ENCODE measurements at places on chromosomes 13 and 19.

DNA sequence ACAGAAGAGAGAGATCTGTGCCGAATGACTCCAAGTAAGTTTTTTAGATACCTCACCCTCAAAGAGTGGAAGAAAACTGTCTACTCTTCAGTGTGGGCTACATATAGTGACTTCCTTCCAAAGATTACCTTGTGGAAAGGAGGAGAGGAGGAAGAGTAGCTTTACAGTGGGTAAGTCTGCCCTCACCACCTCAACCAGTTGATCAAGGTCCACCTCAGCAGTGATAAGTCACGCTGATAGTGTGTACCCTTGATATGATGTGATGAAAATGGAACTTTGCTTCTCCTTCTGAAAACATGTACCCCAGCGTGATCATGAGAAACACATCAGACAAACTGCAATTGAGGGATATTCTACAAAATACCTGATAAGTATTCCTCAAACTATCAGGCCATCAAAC lies 20.6 kb downstream of the KLF5 start:
- DNase-seq: no peak

DNA sequence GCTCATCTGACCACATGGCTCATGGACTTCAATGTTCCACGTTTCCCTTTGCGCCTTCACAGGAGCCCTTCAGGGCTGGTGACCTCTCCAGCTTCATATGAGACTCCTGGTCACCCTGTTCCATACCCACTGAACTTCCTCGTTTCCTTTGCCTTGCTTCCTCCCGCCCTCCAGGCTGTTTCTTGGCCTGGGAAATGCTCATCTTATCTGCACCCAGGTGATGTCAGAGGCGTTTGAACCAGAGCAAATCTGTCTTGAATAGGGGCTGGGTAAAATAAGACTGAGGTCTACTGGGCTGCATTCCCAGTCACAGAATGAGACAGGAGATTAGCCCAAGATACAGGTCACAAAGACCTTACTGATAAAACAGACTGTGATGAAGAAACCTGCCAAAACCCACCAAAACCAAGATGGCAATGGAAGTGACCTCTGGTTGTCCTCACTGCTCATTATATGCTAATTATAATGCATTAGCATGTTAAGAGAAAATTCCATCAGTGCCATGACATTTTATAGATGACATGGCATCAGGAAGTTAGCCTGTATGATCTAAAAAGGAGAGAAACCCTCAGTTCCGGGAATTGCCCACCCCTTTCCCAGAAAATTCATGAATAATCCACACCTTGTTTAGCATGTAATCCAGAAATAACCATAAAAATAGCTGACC lies 102.7 kb downstream of the DCLK1 start:
- no peak for DNase-seq

GRCh38 chr13:48750588-48751383 lies 97.1 kb downstream of the CYSLTR2 start:
- DNase-seq: peak; percentile 44

DNA sequence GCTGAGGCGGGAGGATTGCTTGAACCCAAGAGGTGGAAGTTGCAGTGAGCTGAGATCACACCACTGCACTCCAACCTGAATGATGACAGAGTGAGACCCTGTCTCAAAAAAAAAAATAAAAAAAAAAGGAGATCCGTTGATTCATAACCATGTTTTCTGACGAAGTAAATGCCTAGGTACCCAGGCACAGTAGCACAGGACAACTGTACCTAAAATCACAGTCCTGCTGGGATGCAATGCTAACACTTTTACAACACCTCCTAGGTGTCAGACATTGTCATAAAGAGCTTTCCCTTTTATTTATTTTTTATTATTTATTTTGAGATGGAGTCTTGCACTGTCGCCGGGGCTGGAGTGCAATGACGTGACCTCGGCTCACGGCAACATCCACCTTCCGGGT lies 2.5 kb upstream of the TTC9B start:
- no peak for DNase-seq

GRCh38 chr13:84946192-84946591 lies 853.0 kb downstream of the SLITRK6 start:
- DNase-seq: no peak

GRCh38 chr13:21478881-21479808 lies 20.0 kb upstream of the ZDHHC20 start:
- DNase-seq: peak; percentile 67

DNA sequence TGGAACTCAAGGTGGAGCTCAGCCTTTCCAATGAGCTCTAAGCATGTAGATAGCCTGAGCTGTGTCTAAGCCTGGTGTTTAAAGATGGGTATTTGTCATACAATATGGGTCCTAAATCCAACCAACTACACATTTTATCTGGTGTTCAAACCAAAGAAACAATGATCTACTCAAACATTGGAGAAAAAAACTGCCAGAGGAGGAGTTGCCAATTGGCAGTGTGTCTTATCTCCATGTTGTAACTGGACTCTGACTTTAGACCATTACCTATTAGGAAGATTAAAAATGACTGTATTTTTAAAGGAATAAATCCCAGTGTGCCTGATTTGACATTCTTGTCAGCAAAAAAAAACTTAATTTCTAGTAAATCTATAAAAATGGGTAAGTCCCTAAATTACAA lies 96.3 kb downstream of the COG6 start:
- DNase-seq: no peak

DNA sequence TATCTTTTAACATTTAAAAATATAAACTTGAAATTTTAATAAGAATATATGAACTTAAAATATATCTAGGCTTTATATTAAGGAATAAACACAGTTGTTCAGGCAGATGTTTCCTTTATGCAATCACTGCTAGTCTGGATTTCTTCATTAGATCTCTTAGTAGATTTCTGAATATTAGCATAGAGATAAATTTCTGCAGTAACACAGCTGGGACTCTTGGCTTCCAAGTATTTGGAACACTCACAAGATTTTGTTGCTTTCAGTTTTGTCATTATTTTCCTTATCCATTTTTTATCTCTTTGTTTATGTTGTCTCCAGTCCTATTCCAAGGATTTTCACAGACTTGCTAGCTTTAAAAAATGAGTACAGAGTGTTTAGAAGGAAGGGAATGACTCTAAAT lies 857.1 kb downstream of the GPC5 start:
- no peak for DNase-seq

GRCh38 chr19:9878511-9879196 lies 43.5 kb downstream of the PIN1 start:
- DNase-seq: no peak
